Chondrocyte (in vitro differentiated cells): ENCODE measurements at places on chromosomes 7 and 10. TPM values are rescaled to one million over a fixed set of nuclear protein-coding genes. Genes with fewer than 3 reads are reported as not detected.
A peak's percentile ranks its signal among the peaks of the same experiment; 100 is the strongest.

DNA sequence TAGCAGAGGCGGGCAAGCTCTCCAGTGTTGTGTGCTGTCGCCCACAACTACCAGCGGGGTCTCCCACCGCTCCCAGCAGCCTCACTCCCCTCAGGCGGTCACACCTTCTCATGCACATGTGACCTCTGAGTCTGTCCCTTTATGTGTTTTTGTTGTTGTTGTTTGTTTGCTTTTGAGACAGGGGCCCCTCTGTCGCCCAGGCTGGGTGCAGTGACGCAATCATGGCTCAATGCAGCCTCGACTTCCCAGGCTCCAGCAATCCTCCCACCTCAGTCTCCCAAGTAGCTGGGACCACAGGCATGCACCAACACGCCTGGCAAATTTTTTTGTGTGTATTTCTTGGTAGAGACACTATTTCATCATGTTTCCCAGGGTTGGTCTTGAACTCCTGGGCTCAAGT, 1.5 kb downstream of the CPSF4 start:
- no peak for DNase-seq

Gene CFTR
- total RNA-seq, result not detected in 3 replicates

Gene ANKRD1
- total RNA-seq, result 74.6 to 283 TPM (median 261 TPM) in 3 replicates

DNA sequence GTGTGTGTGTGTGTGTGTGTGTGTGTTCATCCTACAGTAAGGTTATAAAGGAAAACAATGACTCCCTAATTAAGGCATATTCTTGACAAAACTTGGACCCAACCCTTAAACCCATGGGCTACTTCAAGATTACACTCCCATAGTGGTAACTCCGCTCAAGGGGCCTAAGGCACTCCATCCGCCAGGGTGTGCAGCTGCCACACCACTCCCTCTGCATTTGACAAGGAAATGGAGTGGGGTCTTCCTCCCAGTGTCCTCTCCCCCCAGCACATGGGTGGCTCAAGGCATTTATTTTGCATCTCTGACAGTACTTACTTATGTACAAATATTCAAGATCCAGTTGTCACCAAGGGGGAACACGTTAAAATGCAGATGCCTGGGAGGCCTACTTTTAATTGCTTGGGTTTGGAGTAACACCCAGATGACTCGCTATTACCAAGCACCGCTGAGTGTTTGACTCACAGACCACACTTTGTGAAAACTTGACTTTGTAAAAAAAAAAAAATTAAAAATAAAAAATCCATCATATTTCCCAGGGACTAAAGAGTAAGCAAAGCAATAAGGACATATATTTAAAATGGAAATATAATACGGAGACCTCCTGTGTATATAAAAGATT, 53.0 kb upstream of the AGR3 start:
- DNase-seq, result no peak

Gene SPDYE11
- total RNA-seq, result not detected in 3 replicates

GRCh38 chr10:31171402-31172083, 139.9 kb upstream of the ZNF438 start:
- DNase-seq, result no peak

DNA sequence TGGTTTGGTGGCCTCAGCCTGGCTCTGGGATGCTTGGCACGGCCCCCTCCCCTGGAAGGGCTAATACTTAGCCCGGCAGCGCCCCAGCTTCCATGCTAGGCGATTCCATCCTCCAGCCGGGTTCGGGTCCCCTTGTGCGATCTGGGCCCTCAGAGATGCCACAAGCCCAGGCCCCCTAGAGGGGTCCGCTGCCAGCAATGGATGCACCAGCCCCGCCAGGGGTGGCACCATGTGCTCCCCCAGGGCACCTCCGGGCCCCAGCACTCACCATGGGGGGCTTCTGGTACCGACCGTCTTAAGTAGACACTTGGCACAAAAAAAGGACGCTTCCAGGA, 125.7 kb upstream of the KCTD7 start:
- peak; percentile 89 for DNase-seq

Gene PLXDC2
- 84.3 to 203 TPM (median 88.5 TPM) in 3 replicates for total RNA-seq

- no peak for DNase-seq
Measured at GRCh38 chr10:47160261-47160908, 139.6 kb upstream of the GDF10 start.

- DNase-seq, result no peak
Measured at GRCh38 chr7:78006063-78006755, 207.6 kb downstream of the PHTF2 start.

GRCh38 chr10:17031637-17032635, 97.7 kb downstream of the CUBN start:
- no peak for DNase-seq

DNA sequence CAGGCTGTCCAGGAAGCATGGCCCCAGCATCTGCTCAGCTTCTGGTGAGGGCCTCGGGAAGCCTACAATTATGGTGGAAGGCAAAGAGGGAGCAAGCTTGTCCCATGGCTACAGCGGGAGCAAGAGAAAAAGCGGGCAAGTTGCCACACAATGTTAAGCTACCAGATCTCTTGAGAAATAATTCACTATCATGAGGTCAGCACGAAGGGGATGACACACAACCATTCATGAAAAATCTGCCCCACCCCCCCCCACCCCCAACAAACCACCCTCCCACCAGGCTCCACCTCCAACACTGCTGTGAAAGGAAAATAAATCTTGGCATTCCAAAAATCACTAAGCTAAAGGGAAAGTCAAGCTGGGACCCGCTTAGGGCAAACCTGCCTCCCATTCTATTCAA, 545.8 kb upstream of the NRP1 start:
- no peak for DNase-seq

Gene CFAP70
- 0.42 to 1.4 TPM (median 0.59 TPM) in 3 replicates for total RNA-seq

GRCh38 chr7:19118636-19119371, 1.4 kb upstream of the TWIST1 start:
- no peak for DNase-seq

Gene HYCC1
- 51.5 to 54.9 TPM (median 54.9 TPM) in 3 replicates for total RNA-seq

DNA sequence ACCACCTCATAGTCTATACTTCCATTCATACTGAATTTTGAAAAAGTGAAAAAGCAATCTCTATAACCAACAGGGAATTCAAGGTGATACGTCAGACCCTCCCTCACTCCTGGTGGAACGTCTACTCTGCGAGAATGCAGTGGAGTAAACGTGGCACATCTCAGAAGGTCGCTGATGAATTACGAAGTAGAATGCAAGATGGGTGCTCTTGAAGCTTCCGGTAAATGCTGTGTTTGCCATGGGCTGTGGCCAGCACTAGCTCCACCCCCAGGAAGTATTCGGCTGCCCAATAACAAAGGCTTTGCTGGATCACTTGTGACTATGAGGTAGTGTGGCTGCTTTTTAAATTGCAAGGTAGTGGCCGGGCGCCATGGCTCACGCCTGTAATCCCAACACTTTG, 226.0 kb downstream of the PRPF18 start:
- no peak for DNase-seq

DNA sequence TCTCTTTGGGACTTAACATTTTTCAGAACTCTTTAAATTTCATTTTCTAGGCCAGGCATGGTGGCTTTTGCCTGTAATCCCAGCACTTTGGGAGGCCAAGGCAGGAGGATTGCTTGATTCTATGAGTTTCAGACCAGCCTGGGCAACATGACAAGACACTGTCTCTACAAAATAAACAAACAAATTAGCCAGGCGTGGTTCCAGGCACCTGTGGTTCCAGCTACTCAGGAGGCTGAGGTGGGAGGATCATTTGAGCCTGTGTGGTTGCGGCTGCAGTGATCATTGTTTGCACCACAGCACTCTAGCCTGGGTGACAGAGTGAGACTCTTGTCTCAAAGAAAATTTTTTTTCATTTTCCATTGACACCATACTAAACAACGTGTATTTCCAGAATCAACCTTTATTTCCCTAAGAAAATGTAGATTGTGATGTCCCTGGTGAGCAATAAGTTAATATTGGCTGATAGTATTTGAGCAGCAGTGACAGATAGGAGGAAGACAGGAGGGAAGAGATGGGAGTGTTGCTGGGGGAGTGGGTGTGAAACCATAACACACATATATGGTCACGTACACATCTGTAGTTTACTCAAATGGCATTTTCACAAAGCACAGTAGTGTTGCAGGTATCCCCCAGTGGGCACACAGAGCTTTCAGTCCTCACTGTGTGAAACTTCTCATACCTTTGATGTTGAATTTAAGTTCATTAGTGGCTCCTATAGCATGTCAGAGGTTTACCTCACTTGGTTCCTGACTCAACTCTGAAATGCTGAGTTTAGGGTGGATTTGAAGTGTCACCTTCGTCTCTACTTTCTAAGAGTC, 205.6 kb downstream of the AUTS2 start:
- no peak for DNase-seq

DNA sequence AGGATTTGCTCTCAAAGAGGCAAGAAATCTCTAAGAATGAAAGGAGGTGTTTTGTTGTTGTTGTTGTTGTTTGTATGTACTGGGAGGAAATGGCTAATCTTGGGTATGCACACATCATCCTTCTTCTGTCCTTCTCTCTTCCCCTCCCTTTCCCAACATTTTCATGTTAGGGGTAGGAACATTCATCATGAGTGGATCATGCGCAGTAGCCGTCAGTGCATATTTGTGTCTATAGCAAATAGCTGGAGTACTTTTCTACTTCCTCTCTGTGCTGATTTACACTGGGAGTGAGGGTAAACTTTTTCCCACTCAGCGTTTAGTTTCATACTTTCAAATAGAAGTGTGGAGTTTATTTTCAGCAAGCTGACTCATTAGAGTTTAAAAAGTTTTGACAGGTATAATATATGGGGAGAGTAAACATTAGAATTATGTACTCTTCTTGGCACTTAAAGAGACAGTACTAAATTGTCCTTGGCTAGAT, 80.5 kb upstream of the PRKG1 start:
- no peak for DNase-seq

DNA sequence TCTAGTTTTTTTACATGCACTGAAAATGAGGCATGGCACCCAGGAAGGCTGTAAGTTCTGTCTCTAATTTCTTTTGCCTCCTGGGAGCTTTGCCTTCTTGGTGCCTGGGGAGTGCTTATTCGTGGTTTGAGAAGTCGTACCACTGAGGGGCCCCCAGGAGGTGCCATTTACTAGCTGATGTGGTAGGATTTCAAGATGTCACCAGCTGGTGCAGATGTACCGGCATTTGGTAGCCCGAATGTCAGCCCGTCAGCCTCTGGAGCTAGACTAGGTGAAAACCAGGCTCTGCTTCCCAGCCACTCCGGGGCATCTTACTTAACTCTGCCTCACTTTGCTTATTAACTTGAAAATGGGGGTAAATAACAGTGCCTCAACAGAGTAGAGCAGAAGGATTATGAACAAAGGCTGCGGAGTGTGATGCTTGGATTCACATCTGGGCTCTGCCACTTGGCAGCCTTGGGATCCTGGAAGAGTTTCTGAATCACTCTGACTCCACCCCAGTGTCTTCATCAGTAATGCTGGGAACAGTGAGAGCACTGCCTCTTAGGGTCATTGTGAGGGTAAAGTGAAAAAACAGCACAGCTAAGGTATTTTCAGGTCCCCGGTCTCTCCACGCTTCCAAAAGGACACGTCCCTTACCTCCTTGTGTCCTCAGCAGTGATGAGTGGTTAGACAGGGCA, 31.4 kb upstream of the BTBD16 start:
- no peak for DNase-seq

DNA sequence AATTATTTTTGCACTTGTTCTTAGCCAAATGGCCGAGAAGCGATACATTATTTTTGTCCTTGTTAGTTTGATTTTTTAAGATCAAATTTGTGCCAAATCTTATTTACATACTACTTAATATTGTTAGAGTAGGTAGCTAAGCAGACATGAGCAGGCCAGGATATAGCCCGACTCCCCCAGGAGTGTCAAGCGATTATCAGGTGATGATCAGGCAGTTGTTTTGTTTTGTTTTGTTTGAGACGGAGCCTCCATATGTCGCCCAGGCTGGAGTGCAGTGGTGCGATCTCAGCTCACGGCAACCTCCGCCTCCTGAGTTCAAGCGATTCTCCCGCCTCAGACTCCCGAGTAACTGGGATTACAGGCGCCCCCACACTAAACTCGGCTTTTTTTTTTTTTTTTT, 71.1 kb downstream of the LYZL2 start:
- no peak for DNase-seq

Gene GRID2IP
- total RNA-seq, result 0.15 to 0.20 TPM in 2 of 3 replicates, not detected in the other

Gene KCND2
- 0.26 to 0.30 TPM in 2 of 3 replicates, not detected in the other for total RNA-seq

- DNase-seq, result no peak
Measured at GRCh38 chr10:19970256-19970655, 154.0 kb downstream of the PLXDC2 start.

DNA sequence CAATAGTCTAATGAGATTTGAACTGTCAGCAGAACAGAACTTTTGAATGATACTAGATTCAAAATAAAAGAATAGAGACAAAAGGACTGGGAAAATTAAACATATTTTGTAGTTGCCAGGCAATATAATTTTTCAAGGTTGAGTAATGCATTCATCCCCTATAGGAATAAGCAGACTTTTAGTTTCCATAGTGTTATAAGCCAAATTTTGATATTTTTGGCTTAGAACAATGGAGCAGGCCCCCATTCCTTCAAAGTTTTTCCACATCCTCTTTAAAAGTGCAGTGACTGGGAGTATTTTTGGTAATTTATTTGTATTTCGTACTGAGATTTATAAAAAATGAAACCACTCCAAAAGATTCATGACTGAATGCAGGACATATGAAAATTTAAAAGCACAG, 24.0 kb downstream of the MEOX2 start:
- no peak for DNase-seq

GRCh38 chr7:158017111-158018097, 570.2 kb downstream of the PTPRN2 start:
- DNase-seq, result no peak

Gene PMPCB
- total RNA-seq, result 34.1 to 46.1 TPM (median 37.1 TPM) in 3 replicates
